ENCODE measurements at places on chromosomes 16 and 17.

GRCh38 chr16:86222965-86223551 lies 287.3 kb upstream of the FOXF1 start:
- peak; percentile 74 for DNase-seq

GRCh38 chr17:15490634-15491261 lies 23.3 kb upstream of the CDRT4 start:
- no peak for DNase-seq

DNA sequence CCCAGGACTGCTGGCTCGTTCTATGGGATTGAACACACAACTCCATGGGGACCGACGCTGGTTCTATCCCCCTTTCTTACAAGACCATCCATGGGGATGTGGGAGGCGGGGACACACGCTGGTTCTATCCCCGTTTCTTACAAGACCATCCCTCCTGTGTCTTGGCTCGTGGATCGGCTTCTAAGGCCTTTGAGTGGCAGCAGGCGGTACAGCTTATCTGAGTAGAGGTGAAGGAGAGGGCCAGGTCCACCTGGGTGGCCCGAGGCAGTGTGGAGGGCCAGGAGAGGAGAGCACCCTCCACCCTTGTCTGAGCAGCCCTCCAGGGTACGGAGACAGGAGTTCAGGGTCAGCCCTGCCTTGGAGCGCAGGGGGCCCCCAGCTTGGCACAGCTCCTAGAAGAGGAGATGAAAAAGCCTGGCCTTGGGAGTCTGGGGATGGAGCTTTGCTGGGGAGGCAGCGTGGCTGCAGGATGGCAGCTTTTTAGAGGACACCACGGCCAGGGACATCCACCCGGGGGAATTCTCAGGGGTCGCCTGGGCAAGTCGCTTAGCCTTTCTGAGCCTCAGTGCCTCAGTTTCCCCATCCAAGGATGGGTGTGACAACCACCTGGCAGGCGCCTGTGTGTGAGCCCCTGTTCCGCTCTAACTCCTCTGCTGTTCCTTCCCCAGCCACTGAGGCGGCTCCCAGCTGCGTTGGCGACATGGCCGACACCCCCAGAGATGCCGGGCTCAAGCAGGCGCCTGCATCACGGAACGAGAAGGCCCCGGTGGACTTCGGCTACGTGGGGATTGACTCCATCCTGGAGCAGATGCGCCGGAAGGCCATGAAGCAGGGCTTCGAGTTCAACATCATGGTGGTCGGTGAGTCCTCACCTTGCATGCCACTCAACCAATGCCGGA lies 341.0 kb downstream of the SEC14L1 start:
- DNase-seq, result no peak

DNA sequence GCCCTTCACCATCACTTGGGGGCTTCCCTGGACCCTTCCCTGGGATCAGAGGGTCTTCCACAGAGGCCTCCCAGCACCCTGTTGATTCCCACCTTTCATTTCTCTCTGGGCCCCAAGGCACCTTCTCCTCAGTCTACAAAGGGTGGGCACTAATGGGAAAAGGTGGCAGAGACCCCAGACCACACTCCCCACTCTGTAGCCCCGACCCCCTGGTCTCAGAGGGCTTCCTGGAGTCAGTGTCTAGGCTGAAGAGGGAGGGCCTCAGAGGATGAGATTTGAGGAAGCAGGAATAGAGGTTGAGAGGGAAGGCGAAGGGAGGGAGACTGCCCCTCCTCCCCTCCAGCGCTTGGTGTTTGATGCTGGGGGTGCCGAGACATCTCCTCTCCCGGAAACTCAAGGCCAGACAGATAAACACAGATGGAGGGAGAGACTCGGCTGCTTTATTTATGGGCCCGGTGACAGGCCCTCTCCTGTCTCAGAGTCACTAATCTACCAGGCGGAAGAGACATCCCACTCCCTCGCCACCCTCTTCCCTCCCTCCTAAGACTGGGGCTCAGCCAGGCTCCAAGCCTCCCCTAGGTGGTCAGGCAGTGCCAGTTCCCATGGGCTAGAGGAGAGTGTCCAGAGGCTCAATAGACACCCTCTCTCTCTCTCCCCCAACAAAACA lies 18.5 kb upstream of the SP2 start:
- no peak for DNase-seq

- no peak for DNase-seq
These were observed 22.5 kb upstream of the C16orf78 start for GRCh38 chr16:49351096-49351487.

DNA sequence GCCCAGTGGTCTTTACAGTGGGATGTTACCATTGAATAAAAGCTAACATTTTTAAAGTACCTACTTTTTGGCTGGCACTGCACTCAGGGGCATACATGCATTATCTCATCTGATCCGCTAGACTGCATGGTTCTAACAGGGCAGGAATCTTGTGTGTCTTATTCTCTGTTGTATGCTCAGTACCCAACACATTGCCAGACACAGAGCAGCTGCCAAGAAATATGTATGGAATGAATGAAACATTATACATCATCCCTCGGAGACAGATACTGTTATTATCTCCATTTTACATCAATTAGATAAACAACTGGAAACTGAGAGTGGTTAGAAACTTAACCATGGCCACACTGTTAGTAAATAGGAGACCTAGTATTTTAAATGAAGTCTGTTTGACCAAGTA lies 74.1 kb upstream of the CDH11 start:
- DNase-seq, result no peak

DNA sequence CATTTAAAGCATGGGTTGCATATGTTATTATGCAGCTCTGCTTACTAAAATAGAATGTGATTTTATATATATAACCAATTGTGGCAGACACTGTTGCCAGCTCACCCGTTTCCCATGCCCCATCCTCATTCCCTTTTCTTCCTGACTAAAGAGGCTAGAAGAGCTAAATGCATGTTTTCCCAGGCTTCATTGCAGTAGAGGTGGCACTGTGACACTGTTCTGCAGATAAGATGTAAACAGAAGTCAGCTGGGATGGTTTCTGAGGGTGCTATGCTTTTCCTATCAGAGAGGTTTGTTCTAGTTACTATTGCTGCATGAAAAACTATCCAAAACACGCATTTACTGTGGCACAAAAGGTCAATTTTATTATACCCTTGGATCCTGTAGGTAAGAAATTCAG lies 5.7 kb upstream of the TOB1 start:
- no peak for DNase-seq

- DNase-seq, result no peak
These were observed 127.1 kb downstream of the OR1D5 start for GRCh38 chr17:2936351-2936750.

DNA sequence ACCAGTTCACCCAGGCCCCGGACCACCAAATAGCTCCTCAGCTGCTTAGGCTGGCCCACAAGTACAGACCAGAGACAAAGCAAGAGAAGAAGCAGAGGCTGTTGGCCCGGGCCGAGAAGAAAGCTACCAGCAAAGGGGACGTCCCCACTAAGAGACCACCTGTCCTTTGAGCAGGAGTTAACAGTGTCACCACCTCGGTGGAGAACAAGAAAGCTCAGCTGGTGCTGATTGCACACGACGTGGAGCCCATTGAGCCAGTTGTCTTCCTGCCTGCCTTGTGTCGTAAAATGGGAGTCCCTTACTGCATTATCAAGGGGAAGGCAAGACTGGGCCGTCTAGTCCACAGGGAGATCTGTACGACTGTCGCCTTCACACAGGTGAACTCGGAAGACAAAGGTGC lies 15.4 kb downstream of the FOXF1 start:
- DNase-seq, result no peak

GRCh38 chr17:27413315-27413714 lies 42.9 kb upstream of the KSR1 start:
- no peak for DNase-seq

GRCh38 chr16:84166796-84167695 lies 19.8 kb downstream of the TAF1C start:
- DNase-seq, result no peak

DNA sequence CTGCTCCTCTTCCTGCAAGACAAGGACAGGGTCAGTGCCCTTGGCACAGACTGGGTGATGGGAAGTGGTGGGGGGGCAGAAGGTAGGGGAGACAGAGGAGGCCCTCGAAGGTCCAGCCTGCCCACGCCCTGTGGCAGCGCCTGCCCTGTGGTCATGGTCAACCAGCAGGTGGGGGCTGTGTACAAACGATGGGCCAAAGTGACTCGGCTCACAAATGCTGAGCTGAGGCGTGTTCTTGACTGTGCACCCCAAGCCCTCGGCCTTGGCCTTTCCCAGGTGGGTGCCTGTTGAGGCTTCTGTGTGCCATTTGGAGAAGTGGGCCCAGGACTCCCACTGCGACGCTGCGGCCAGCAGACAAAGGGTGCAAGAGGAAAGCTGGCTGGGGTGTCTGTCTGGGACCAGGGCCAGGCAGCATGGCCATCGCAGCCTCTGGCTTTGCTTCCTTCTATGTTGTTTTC lies 22.6 kb downstream of the MXRA7 start:
- no peak for DNase-seq

- DNase-seq, result no peak
These were observed 19.4 kb downstream of the IQCK start for GRCh38 chr16:19737306-19738038.

GRCh38 chr17:73827627-73828291 lies 183.5 kb upstream of the SDK2 start:
- DNase-seq, result no peak

GRCh38 chr17:35726127-35726952 lies 5.1 kb upstream of the RASL10B start:
- DNase-seq, result peak; percentile 85

DNA sequence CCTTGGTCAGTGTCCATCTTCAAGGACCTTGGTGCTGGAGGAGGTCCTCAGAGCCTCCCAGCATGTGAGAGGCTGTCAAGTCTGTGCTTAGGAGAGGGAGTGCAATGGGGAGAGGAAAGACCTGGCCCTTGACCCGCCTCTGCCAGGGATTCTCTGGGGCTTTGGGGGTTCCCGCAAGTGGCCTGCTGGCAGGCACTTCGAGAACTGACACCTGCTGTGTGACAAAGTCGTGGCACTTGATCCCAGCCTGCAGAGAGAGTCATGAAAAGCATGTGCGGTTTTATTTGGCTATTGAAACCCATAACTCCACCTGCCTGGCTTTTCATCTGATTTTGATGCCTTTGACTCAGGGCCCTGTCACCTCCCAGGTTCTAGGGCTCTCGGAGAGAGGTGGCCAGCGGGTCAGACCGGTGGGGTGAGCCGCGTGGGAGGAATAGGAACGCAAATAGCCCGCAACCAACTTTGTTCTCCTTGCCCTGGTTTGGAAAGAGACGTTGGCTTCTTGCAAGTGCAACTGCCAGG lies 42.8 kb upstream of the GSE1 start:
- DNase-seq, result no peak

DNA sequence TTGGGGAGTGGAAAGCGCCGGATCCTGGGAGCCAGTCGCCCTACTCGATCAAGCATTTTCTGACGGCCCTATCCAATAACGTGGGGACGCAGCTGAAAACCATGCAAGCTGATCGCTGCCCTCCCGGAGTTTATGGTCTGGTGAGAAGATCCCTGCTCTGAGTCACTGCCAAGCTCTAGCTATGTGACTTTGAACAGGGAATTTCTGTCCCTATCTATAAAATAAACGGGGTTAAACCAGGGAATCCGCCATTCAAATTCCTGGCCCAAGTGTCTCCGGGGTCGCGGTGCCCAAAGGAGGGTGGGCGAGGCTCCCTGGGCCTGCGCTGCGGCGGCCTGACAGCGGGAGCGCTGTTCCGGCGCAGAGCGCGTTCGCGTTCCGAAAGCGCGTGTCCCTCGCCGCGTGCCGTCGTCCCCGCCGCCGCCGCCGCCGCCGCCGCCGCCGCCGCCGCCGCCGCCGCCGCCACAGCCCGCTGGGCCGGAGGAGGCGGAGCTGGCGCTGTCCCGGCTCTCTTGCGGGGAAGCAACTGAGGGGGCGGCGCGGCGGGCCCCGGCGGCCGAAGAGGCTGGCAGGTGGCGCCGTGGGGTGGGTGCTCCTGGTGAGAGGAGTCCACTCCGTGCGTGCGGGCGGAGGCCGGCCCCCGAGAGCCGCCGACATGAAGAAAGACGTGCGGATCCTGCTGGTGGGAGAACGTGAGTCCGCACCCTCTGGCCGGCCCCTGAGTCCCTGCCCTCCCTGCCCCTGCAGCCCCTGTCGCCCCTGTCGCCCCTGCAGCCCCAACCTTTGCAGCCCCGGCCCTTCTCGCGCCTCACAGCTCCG lies at the start of gene RHOT1:
TSS of gene RHOT1 (plus strand) at position 465 of the 819 bp plus-strand sequence. CDS start at position 656, 191 bp downstream.
- DNase-seq, result peak; percentile 46

- DNase-seq, result no peak
These were observed 20.2 kb upstream of the ENDOV start for GRCh38 chr17:80394629-80395216.

DNA sequence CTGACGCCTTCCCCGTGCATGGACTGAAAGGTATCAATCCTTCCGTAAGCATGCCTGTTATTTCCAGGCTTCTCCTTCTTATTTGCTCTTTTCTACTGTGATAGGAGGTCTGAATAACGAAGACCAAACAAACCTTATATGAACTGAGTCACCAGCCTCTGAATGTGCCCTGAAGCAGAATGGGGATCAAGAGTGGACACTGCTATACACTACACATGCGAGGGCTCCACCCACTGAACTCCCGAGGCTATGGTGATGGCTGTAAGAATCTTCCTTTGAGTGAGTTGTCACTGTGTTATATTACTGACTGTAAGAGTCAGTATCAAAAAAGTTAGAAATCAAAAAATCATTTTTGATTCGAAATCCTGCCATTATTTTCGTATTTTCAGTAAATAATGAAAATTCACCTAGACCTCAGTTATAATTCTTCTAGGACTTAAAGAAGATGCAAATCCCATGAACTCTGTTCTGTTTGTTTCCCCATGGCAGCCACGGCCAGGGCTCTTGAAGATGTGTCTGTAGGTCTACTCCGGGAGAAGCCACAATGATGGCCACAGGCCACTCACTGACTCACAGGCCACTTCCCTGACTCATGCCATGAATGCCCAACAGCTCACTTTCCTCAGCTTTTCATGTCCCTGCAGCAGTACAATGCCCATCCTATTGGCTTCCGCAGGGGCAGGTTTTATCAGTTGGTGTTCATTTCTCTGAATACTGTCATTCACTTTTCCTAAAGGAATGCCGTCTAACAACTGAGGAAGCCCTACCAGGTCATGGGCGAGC lies 54.7 kb downstream of the ZZEF1 start:
- no peak for DNase-seq

GRCh38 chr16:70711211-70712031 lies 25.6 kb upstream of the MTSS2 start:
- no peak for DNase-seq

DNA sequence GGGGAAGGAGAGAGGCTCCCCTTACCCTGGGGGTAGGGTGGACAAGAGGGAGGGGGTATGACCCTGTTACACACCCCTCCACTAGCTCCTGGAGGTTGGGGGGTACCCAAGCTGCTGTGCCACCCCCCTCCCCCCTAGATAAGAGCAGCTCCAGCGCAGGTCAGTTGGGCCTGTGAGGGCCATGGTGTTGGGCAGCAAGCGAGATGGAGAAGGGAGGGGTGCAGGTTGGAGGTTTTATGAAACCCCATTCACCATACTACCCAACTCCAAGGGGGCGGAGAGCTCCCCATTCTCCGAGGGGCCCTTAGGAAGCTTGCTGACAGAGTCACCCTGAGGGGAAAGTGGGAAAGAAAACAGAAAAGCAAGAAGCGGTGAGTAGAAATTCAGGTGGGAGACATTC lies 1.7 kb upstream of the SOX15 start:
- no peak for DNase-seq

DNA sequence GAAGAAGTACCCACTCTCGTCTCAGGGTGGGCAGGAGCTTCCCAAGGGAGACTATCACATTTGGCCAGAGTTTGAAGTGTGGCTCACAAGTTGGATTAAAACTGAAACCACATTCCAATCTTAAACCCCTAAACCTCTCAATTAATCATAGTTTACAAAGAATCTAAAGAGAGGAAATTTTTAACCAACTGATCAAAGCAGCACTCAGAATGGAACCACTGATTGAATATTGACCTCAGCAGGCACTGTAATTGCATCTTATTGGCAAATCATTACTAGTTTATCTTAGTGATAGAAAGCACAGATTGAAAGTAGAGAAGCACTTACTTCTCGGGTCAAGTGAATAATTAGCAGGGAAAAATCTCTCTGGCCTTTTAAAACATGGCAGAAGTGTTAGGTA lies 491.6 kb downstream of the TOX3 start:
- no peak for DNase-seq

All from AG04449 (cell line).